ENCODE measurements at places on chromosomes 5 and 9.

DNA sequence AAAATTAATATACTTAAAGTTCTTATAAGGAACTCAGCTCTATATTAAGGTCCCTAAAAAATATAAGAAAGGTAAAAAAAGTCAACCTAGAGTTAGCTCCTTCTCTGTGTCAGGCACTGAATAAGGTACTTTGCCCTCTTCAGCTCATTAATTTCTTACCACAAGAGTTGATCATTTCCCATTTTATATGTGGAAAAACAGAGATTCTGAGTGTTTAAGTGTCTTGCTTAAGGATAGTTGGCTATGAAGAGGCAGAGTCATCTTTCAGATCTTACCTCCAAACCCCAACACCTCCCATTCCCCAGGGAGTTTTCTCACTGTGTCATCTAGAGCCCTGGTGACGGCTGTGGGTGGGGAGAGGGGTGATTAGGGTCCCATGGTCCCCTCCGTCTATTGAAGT, 40.6 kb downstream of the INSYN2B start:
- no peak for DNase-seq

DNA sequence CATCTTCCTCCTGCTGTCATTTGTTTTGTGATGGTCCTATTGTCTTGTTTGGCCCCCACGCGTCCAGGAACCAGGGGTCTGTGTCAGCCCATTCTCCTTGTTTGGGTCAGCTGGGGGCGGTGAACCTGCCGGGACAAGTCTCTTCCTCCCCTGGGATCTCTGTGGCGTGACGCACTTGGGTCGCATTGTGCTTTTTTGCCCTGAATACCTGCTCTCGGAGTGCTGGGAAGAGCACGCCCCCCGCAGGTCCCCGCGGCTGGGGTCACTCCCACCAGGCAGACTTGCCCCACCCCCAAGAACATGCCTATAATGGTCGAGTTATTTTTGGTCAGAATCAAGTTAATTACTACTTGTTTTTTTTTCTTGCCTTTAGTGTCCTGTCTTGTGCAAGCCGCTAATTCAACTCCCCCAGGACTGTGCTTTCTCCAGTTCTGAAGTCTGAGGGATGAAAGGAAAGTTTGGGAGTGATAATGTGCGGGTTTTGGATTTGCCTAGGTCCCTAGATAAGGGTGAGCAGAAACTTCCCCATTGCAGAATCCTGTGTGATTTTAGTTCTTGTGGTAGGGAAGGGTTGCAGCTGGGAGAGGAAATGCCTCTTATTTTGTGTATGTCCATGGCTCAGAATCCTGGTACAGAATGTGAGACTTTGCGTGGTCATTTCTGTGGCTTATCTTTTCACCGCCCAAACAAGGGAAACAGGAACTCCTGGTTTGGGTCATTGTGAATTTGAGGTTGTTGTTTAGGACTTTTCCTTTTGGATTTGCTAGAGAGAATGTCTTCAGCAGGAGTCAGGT, 789 bp downstream of the ACER2 start:
- DNase-seq, result no peak

DNA sequence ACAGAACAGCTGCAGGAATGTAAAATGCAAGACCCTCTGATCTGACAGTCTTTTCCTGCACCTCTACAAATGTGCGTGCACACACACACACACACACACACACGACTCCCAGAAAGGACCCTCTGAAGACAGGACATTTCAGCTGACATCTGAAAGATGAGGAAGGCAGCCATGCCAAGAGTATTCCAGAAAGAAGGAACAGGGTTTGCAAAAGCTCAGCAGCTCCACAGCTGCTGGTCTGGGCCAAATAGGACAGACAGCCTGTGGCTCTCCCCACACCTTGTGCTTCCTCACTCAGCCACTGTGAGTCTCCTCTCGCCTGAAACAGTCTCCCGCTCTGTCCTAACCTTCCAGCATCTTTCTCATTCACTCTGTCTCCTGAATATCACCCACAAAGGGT, 189.0 kb downstream of the PALM2AKAP2 start:
- no peak for DNase-seq

- DNase-seq, result no peak
Observed at GRCh38 chr9:95171001-95171400, 146.5 kb downstream of the FANCC start.

DNA sequence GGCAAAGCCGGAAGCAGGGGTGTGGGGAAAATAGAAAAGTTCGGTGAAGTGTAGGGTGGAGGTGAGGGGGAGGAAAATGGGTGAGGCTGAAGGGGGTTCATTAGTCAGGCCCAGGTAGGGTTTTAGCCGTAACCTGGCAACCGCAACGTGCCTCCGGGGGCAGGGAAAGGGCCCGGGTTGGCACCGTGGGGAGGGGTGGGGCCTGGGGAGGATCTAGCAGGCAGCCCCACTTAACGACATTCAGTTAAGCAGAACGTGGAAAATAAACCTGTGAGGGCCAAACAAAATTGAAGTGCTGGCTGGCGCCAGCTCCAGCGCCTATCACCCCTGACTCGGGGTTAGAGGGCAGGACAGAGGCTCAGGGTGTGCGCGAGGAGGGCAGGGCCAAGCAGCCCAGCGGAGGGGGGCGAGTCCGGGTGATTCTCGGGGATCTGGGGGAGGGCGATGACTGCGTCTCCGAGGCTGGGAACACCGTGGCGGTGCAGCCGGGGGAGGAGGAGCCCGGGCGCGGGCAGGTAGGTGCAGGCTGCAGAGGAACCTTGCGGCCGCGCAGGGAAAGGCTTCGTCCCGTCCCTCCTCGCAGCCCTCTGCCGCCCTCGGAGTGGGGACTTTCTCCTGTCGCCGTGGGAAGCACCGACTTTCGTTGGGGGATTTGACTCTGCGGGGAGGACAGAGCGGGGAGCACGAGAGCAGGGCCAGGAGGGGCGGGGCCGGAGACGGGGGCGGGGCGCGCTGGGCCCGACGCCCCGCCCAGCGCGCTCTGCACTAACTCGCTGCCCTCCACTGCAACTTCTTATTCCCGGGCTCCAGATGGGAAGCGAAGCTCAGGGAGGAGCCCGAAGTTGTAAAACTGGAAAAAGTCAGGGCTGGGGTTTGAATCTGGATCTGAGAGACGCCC, 5.1 kb downstream of the RGS14 start:
- no peak for DNase-seq

GRCh38 chr9:32581512-32582143, 8.7 kb upstream of the NDUFB6 start:
- DNase-seq, result no peak

DNA sequence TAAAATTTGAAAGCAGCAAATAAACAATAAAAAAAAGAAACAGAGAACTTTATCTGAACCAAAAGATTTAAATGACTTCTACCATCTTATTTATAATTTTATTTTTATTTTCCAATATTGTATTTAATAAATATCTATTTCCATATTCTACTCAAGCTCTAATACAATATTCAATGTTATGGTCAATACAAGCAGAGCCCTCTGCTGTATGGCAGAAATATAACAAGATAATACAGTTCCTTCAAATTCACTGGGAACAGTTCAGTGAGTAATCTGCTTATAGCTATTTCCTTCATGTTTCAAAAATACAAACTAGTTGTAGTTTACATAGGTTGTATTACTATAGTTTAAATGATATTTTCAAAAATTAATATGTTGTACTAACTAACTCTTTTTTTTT, 332.7 kb downstream of the PRDM9 start:
- no peak for DNase-seq

DNA sequence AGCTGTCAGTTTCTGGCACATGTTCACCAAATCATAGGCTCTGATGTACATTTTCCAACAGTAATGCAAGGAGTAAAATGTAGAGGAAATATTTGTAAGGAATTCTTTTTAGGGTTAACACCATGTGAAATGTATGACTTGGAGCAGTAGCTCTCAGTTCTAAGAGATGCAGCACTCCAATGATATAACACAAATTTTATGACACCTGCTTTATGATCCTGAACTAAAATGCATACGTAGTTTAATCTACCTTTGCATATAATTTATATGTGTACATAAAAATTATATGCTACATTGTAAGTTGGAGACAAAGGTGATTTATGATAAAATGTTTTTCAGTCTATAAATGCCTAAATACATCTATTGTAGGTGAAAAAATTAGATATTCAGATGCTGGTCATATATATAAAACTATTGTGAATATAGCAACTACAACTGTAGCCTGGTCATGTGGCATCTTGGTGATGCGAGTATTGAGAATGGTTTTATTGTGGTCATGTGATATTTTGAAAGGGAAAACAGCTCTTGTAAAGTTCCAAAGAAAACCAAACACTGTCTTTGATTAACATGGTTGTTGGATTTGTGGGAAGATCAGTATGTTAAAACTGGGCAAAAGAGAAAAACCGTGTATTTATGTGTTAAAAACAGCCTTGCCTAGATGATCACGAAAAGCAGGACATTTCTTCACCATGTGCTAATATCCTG, 171.0 kb downstream of the TRIO start:
- no peak for DNase-seq

GRCh38 chr9:90046317-90046861, 441.6 kb downstream of the GADD45G start:
- DNase-seq, result no peak

GRCh38 chr5:178340187-178340586, 107.6 kb upstream of the PHYKPL start:
- DNase-seq, result no peak

DNA sequence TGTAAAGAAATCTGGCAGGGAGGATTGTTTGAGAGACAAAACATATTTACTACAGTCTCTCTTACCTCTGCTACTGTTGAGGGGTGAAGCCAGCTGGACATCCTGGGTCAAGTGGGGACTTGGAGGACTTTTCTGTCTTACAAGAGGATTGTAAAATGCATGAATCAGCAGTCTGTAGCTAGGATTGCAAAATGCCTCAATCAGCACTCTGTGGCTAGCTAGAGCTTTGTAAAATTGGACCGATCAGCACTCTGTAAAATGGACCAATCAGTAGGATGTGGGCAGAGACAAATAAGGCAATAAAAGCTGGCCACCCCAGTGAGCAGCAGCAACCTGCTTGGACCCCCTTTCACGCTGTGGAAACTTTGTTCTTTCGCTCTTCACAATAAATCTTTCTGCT, 995.8 kb upstream of the CDH6 start:
- DNase-seq, result no peak

- DNase-seq, result no peak
Observed at GRCh38 chr5:96509721-96510350, 76.8 kb upstream of the PCSK1 start.

DNA sequence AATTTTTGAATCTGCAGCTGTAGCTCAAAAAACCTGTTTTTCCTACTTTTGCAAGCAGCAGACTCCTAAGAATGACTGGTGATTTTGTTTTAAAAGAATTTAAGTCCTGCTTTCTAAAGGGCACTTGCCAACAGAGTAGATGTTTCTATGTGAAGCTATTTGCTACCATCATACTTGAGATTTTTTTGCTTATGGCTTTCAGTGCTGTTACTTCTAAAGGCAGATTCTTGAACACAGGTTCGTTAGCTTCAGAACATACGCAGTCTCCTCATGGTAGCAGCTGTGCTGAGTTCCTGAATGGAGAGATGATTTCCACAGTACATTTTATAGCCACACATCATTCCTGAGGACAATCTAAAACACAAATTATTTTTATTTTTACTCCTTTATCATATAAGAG, 24.4 kb upstream of the ELL2 start:
- DNase-seq, result no peak

- no peak for DNase-seq
Observed at GRCh38 chr5:78781611-78782286, 133.2 kb upstream of the LHFPL2 start.

GRCh38 chr9:109068764-109069163, 51.0 kb downstream of the TMEM245 start:
- DNase-seq, result no peak

DNA sequence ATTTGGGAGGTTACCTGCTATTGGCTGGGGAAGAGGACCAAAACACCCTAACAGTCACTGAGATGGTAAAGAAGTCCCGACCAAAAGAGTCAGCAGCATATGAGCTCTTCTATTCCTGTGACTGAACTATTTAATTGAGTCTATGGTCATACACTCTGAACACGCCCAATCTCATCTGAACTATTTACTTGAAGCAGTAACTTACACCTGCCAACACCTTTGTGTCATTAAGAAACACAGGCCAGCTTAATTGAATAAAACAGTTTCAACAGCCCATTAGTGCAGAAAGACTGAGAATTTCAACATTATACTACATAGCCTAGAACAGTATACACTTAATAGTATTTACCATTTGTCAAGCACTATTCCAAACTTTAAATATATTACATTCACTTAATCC, 47.8 kb downstream of the NR6A1 start:
- no peak for DNase-seq

DNA sequence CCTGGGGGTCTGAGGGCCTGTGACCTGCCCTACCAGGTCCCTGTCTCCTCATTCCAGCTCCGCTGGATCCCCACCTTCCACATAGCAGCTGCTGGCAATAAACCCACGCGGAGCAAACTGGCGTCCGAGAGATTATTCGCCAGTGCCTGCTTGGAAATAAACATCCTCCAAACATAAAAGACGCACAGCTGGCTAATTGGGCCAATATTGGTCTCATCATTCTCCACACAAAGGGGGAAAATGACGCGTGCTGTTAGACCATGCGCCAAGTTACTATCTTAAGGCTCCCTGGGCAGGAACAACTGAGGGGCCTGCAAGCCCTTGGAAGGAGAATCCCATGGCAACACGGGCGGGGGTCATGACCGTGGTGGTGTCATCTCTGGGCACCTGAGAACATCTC, 73.3 kb upstream of the SARDH start:
- DNase-seq, result no peak

DNA sequence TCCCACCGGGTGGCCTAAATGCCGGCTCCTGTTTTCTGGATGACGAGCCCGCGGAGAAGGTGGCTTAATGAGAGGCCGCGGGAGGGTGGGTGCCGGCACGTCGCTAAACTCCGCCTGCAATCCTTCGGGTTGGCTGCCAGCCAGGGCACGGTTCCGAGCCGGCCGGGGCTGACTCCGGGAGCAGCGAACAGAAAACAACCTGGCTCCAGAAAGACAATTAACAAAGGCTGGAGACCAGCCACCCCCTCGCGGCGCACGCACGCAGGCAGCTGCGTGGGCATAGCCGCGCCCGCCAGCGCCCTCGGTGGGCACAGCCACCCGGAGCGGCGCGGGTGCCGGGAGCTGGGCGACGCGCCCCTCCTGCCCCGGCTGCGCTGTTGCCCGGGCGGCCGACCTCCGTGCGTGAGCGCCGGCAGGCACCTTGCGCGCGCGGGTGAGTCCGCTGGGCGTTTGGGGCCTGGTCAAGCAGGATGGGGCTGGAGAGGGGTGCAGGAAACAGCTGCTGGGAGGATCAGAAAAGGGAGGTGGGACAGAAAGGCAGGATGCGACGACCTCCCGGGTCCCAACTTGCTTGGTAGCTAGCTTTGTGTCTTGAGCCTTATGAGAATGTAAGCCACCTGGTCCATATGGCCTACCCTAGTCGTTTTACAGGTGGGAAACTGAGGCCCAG, at the start of gene ARHGEF37:
Gene ARHGEF37 (plus strand): TSS at position 307 of the 670 bp plus-strand sequence. CDS start 16,272 bp downstream, outside the sequence.
- DNase-seq, result peak; percentile 19

- no peak for DNase-seq
Observed at GRCh38 chr5:103829585-103829984, 267.0 kb upstream of the NUDT12 start.
